Activated CD8-positive, alpha-beta T cell treated with anti-CD3 and anti-CD28 coated beads, Interleukin-2, amount 10 ng/mL, durations not matched to agents 7 days and 5 days (primary cell): ENCODE measurements at places on chromosomes 6 and 20. TPM values are rescaled to one million over a fixed set of nuclear protein-coding genes. Genes with fewer than 3 reads are reported as not detected.

PCK1 gene
- not detected for total RNA-seq

STMND1 gene
- total RNA-seq: not detected

LSM2 gene
- 123 TPM for total RNA-seq

PRND gene
- not detected for total RNA-seq

DNA sequence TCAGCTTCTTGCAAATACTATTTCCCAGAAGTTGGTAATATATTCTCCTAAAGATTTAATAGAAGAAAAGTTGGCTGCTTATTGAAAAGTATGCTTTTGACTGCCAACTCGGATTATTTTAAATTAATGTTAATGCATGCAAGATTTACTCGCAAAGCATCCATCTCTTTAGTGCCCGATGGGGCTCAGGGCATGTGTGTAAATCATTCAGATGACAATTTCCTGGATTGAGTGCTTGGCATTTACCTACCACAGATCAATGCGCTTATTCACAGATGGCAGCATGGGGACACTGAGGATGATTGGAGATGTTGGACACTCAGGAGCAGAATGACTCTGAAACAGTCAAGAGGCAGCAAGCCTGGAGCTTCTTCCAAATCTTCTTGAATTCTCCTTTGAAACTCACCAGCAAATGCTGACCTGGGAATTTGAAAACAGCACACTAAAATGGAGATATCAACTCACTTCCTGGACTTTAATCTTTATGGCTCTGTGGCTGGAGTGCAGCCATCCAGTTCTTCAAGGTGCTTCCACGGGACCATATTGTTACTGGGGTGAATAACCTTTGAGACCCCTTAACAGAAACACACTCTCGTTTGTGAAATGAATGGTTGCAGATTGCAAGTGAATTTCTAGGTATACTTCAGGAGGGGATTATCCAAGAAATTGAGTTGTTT lies 34.1 kb upstream of the TIAM2 start:
- H3K36me3 ChIP-seq: no peaks in the 10 kb centered on the region
- peaks cover 4% of the 10 kb centered on the region for H3K4me1 ChIP-seq
- DNase-seq: no peak
- no peaks in the 10 kb centered on the region for H3K27me3 ChIP-seq
- no peak overlapping the region for H3K4me3 ChIP-seq
- no peak overlapping the region for H3K27ac ChIP-seq

- H3K27me3 ChIP-seq: no peaks in the 10 kb centered on the region
- no peaks in the 10 kb centered on the region for H3K4me1 ChIP-seq
- no peak for DNase-seq
Observed at GRCh38 chr20:61408951-61409740, 157.1 kb downstream of the CDH4 start.

DNA sequence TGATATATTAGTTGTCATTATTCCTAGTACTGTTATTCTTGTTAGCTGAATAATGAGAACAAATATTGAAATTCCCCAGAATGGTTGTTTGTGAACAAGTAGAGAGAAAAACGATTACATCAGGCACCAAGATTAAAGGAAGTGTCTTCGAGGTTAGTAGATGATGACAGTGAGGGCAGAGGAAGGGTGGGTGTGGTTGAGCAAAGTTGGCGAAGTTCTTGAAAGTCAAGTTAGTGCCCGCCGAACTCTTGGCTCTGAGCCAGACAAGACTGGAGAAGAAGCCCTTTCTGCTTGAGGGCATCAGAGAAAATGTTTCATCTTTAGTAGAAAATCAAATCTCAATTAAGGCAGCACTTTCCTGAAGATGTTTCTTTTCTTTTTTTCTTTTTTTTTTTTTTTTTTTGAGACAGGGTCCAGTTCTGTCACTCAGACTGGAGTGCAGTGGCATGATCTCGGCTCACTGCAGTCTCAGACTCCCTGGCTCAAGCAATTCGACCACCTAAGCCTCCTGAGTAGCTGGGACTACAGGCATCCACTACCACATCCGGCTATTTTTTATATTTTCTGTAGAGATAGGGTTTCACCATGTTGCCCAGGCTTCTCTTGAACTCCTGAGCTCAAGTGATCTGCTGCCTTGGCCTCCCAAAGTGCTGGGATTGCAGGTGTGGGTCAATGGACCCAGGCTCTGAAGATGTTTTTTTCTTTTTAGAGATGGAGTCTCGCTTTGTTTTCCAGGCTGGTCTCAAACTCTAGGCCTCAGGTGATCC lies 77.1 kb downstream of the SGK1 start:
- H3K27ac ChIP-seq: peak overlapping the region; percentile 97
- H3K4me1 ChIP-seq: peaks cover 68% of the 10 kb centered on the region
- peaks cover 23% of the 10 kb centered on the region for H3K36me3 ChIP-seq
- no peaks in the 10 kb centered on the region for H3K27me3 ChIP-seq
- peak; percentile 85 for DNase-seq

GRCh38 chr20:17698384-17698783 lies 1.4 kb upstream of the BANF2 start:
- H3K36me3 ChIP-seq: no peaks in the 10 kb centered on the region
- no peak overlapping the region for H3K27ac ChIP-seq
- peaks cover 10% of the 10 kb centered on the region for H3K27me3 ChIP-seq
- H3K4me3 ChIP-seq: no peak overlapping the region
- no peak for DNase-seq
- H3K4me1 ChIP-seq: no peaks in the 10 kb centered on the region

GRCh38 chr6:145763742-145764141 lies 28.4 kb upstream of the EPM2A start:
- no peaks in the 10 kb centered on the region for H3K27me3 ChIP-seq
- H3K4me1 ChIP-seq: no peaks in the 10 kb centered on the region
- H3K4me3 ChIP-seq: no peak overlapping the region
- H3K27ac ChIP-seq: no peak overlapping the region
- no peaks in the 10 kb centered on the region for H3K36me3 ChIP-seq
- DNase-seq: no peak

- no peaks in the 10 kb centered on the region for H3K27me3 ChIP-seq
- H3K27ac ChIP-seq: peak overlapping the region; percentile 97
- no peak for DNase-seq
- H3K4me3 ChIP-seq: peak overlapping the region; percentile 63
- H3K36me3 ChIP-seq: peaks cover 48% of the 10 kb centered on the region
Observed at GRCh38 chr6:42029062-42029685, 21.1 kb upstream of the TAF8 start.

DNA sequence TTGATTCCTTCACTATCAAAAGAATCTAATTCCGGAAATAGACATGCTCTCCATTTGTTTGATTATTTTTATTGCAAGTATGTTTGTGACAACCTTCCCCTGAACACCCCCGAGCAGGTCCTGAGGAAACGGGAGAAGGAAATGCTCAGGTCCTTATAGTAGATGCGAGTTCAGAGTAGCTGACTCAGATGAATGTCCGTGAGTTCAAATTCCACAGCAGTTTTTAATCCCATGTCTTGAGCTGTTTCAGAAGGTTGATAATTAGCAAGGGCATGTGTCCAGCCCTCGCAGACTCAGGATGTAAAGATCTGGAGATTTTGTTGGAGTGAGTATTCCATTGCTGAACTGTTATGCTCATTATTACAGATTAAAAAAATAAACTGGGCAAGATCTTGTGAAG lies 169.3 kb downstream of the BCAS1 start:
- no peaks in the 10 kb centered on the region for H3K27me3 ChIP-seq
- peaks cover 6% of the 10 kb centered on the region for H3K36me3 ChIP-seq
- H3K27ac ChIP-seq: no peak overlapping the region
- DNase-seq: no peak
- H3K4me1 ChIP-seq: peaks cover 72% of the 10 kb centered on the region

DNA sequence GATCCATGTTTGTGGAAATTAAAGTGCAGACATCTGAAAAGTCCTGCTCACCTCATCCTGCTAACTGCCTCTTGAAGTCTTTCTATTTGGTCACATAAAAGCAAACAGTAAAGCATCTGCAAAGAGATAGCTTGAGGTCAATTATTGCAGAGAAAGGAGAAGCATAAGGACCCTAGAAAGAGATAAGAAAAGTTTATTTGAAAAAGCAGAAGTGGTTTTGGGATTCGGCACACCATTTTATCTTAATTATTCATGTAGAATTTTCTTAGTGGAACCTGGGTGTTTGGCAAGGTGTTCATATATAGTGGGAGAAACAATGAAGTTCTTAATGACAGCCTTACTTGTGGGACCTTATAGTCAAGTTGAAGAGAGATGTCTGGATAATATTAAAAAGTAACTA lies 280.8 kb downstream of the CENPW start:
- no peak overlapping the region for H3K4me3 ChIP-seq
- no peaks in the 10 kb centered on the region for H3K36me3 ChIP-seq
- no peak overlapping the region for H3K27ac ChIP-seq
